ENCODE measurements at places on chromosomes 12 and 14. TPM values are rescaled to one million over a fixed set of nuclear protein-coding genes. Genes with fewer than 3 reads are reported as not detected.

The SOAT2 gene
- total RNA-seq, result not detected

The MYF5 gene
- 1.7 TPM for total RNA-seq

The MFAP5 gene
- total RNA-seq, result 78.2 TPM

The DEPDC4 gene
- not detected for total RNA-seq

The CACNA2D4 gene
- total RNA-seq, result 0.27 TPM

Measured in gastrocnemius medialis (tissue), 4 donors.